ENCODE measurements at places on chromosomes 1 and 21.

GRCh38 chr1:56539520-56539931 is 39.8 kb downstream of the PLPP3 start:
- DNase-seq = no peak

- DNase-seq = no peak
Measured at GRCh38 chr21:33112151-33112550, 42.2 kb downstream of the OLIG1 start.

DNA sequence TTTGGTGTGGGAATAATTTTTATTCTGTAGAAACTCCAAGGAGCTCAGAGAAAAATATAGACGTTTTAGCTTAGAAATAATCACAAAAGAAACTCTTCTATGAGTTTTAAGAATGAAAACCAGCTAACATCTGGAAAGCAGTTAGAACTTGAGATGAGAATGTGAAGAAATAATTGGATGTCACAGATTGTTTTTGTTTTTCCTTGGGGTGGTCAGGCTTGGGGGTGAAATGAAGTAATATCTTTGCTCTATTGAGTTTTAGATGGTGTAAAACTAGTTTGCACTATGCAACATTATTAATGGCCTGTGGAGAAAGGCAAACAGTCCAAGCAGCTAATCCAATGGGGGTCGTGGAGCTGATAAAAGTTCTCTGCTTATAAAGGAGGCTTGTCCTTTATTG is 101.2 kb downstream of the FMN2 start:
- no peak for DNase-seq

DNA sequence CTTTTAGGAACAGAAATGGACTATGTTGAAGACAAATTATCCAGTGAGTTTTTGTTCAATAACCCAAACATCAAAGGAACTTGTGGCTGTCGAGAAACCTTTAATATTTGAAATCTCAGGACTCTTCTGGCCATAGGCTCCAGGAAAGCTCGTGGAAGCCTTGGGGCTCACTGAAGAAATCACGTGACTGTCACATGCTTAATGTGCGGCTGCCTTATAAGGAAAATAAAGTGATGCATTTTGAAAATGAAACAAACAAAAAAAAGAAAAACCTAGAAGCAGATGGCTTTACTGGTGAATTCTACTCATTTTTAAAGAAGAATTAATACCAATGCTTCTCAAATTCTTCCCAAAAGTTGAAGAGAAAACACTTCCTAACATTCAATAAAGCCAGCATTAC is 228.4 kb upstream of the RAB4A start:
- DNase-seq = no peak

DNA sequence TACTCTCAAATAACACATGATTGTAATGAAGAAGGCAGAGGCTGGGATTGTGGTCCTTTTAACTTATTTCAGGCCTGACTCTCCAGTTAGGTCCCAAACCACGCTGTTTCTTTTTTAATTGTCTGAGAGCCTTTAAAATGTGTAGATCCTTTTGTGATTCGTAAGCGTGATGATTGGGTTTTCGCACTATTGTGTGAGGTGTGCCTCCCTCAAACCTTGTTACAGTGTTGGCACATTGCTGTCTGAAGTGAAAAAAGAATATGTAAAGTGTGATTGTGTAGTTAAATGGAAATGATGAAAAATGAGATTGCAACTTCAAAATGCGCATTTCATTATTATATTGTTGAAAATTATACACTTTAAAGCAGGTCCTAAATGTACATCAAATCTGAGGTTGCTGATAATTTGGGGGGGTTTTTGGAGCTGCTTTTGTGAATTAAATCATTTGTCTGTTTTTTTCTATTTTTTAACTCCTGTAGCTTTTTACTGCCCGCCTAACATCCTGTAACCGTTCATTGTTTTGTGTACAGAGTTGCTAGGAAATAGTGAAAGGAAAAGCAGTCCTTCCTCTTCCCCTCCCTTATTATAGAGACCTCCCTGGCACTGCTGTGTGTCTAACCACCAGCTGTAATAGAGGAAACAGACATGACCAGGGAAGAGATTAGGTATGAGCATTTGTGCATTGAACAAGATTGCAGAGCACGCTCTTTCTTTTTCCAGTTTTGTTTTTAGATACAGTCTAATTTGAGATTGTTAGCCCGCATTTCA is 43.3 kb downstream of the IARS2 start:
- no peak for DNase-seq

DNA sequence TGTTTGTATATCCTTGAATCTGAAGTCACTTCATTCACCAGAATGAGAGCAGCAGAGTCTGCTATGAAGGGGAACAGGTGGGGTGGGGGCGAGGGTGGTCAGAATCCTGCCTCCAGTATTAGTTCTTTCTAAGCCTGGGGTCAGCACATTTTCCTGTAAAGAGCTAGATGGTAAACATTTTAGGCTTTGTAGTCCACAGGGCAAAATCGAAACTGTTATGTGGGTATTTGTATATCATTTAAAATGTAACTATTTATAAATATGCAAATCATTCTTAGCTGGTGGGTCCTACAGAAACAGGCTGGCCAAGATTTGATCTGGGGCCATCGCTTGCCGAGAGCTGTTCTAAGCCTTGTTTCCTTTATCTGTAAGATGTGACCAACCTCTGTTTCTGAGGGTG is 96.0 kb downstream of the IGSF21 start:
- no peak for DNase-seq

DNA sequence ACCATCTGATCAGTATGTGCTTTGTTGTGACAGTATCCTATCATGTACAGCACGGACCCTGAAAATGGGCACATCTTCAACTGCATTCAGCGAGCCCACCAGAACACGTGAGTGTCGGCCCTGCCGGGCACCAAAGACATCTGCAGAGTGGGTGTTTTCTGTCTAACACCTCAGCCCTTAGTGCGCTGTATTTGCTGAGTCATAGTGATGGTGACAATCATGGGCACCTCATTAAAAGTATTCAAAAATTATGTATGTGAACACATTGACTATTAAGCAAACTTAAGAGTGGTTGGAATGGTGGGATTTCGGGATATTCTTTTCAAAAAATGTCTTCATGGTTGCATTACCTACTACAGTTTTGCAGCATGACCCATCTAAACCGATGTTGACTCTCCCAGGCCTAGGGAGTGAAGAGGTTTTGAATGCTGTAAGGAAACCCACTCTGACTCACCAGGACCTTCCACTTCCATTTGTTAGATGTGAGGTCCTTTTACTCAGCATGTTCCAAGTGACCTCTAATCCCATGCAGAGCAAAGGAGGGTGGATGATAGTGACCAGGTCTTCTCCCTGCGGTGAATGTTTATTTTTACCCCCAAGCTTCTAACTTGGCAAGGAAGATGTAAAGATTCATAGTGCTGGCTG is 20.1 kb downstream of the MGST3 start:
- no peak for DNase-seq

- no peak for DNase-seq
Measured at GRCh38 chr1:8409106-8409505, 91.2 kb downstream of the SLC45A1 start.

All from activated naive CD8-positive, alpha-beta T cell treated with anti-CD3 and anti-CD28 coated beads for 36 hours (primary cell).